ENCODE measurements at places on chromosomes 12 and 14.

DNA sequence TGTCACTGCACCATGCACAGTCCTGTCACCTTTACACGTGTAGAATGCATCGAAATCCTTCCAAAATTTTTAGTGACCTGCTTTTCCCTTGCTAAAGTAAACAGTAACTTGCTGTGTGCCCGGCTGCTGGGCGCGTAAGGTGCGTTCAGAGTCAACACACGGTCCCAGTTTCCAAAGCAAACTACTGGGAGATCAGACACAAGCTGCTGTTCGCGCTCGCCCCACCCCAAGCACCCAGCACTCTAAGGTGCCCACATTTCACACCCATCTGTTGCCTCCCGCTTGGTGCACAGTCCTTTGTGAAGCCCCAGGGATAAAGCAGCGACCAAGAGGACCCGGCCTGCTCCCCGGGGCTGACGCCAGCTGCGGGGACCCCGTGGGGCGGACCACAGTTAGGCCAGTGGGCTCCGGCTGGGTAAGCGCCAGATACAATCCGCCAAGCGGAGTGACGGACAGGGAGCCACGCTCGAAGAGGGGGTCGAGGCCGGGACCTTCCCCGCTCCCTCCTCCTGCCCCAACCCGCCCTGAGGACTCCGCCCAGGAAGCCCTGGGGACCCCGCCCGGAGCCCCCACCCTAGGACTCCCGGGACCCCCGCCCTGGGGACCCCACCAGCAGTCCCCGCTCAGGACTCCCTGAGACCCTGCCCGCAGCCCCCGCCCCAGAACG, 633 bp downstream of the STX2 start:
- DNase-seq, result peak; percentile 82

- peak; percentile 35 for DNase-seq
Observed at GRCh38 chr12:113466454-113467141, 5.1 kb downstream of the LHX5 start.

- no peak for DNase-seq
Observed at GRCh38 chr14:52660325-52660724, 35.0 kb downstream of the ERO1A start.

DNA sequence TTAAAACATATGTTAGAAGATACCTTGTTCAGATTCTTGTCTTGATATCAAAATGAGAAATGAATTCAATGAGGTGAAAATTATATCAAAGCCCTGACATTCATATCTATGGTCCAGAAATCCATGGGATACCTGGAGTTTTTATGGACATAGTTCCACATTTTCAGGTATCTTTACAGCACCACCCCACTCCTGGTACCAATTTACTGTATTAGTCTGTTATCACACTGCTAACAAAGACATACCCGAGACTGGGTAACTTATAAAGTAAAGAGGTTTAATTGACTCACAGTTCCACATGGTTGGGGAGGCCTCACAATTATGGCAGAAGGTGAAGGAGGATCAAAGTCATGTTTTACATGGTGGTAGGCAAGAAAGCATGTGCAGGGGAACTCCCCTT, 361.5 kb downstream of the PRKD1 start:
- DNase-seq, result no peak

DNA sequence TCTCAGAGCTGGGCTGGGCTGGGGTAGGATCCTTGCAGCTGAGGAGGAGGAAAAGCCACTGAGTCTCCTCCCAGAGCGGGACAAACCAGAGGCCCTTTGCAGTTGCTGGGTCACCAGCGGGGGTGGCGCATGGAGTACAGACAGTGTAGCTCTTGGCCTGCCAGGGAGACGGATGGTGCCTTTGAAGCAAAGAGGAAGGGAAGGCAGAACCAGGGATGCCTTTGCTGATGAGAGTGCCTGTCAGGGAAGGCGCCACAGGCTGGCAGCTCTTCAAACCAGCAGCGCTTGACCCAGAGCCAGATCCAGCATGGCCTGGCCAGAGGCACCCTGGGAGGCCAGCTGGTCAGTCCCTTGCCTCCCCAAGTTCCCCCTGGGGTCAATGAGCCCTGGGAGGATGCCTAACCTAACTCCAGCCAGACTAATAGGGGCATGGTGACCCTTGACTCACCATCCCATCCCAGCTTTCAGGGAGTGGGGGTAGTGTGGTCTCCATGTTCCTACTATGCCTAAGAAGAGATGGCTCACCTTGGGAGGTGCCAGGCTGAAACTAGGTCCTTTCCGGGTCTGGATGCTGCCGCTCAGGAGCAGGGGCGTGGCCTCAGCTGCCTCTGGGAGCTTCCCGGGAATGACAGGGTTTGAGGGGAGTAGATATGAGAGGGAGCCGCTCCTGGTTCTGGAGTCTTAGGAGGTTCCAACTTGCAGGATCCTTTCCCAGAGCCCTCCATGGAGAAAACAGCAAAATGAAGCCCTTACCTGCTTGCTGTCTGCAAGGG, 19.8 kb downstream of the VASH1 start:
- no peak for DNase-seq

- DNase-seq, result peak; percentile 5
Observed at GRCh38 chr14:104770851-104771272, 17.9 kb downstream of the SIVA1 start.

DNA sequence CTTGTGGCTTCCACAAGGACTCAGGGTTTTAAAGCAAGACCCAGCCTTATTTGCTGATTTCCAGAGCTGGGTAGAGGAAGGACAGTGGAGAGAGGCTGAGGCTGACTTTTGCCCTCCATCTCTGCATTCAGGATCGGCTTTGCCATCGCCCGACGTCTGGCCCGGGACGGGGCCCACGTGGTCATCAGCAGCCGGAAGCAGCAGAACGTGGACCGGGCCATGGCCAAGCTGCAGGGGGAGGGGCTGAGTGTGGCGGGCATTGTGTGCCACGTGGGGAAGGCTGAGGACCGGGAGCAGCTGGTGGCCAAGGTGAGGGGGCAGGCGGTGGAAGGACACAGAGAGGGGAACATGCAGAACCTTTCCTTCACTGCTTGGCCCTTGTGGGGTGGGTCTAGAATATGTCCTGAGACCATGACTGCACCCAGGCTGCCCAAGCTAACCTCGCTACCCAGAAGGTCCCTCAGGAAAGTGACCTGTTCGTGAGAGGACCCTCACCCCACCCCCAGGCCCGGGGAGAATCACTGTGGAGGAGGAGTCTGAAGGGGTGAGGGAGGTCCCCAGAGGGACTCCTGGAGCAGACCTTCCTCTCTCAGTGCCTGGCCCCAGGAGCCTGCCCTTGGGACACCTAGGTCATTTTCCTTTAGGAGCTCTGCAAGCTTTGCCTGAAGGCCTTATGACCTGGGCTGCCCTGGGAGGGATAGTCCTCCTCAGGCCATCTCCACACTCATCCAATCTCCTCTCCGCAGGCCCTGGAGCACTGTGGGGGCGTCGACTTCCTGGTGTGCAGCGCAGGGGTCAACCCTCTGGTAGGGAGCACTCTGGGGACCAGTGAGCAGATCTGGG, 3.1 kb downstream of the DHRS2 start:
- no peak for DNase-seq

GRCh38 chr12:109775172-109775881, 57.9 kb downstream of the TRPV4 start:
- peak; percentile 90 for DNase-seq

GRCh38 chr12:27566159-27566558, 42.2 kb downstream of the PPFIBP1 start:
- DNase-seq, result no peak

DNA sequence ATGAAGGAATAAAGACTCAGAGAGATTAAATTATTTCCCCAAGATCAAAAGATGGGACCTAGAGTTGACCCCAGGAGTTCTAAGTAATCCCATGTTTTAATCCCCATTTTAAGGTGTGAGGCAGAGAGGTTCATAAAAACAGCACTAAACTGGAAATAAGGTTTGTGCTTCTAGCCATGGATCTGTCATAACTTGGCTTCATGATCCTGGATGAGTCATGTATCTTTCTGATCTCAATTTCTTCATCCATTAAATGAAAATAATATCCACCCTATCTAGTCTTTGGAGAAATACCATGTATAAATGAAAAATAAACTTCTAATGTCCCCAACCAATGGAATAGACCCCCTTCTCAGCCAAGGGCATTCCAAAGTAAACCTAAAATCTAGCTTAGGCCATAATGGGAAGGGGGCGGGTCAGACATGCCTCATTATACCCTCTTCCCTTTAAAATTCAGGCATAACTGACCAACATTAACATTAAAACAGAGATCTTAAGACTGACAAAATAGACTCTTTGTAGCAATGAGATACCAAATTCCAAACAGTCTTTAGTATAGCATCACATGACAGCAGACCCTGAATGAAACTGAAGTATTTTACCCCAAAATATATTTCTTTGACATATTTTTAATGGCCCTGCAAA, 47.8 kb downstream of the SLC41A2 start:
- DNase-seq, result no peak

DNA sequence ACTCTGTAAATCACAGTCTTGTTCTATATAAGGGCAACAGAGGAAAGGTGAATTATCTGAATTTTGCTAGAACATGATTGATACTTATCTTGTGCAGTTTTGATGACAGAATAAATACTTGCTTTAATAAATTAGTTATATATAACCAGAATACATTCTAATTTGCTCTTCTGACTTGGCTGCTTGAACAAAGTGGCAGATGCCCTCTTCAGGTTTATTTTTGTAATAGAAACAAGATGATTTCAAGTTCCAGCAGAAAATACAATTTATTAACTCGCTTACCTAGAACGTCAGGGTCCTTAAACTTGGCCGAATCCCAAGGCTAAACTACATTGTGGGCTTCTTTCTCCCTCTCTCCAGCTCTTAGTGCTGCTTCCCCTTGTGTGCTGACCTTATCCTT, 57.6 kb upstream of the SSTR1 start:
- DNase-seq, result no peak

- no peak for DNase-seq
Observed at GRCh38 chr14:103562179-103562428, 353 bp downstream of the BAG5 start.

DNA sequence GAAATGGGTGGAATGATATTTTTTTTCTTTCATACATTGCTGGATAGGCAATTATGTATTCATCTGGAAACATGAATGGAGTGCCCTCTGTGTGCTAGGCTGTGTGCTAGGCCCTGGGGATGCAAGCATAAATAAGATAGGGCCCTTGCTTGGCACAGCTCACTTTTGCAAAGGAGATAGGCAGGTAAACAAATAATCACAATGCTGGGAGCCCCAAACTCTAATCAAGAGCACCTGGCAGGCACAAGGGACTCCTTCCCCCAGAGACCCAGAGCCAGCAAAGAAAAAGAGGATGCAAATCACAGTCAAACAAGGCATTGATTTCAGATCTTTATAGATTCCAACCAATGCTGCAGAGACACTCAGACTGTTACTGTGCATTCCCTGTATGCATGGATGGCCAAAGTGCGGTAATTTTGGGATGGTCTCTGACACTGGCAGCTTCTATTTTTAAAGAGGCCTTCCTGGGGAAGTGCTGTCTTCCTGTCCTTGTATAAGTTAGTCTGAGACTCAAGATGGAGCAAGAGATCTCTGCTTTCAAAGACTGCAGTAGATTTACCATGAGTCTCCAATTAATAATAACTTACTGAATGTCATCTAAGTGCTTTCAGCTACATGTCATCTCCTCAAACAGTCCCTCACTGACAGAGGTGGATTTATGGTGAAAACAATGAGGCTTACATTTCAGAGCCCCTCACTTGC, 45.1 kb upstream of the CPM start:
- DNase-seq, result no peak

GRCh38 chr12:124032265-124032886, 59.4 kb downstream of the ZNF664 start:
- peak; percentile 88 for DNase-seq

- DNase-seq, result peak; percentile 64
Observed at GRCh38 chr12:106840243-106840642, 65.8 kb downstream of the RIC8B start.

GRCh38 chr12:28966046-28966780, 182.9 kb upstream of the FAR2 start:
- DNase-seq, result no peak

- DNase-seq, result no peak
Observed at GRCh38 chr12:931060-931459, 18.4 kb downstream of the RAD52 start.

DNA sequence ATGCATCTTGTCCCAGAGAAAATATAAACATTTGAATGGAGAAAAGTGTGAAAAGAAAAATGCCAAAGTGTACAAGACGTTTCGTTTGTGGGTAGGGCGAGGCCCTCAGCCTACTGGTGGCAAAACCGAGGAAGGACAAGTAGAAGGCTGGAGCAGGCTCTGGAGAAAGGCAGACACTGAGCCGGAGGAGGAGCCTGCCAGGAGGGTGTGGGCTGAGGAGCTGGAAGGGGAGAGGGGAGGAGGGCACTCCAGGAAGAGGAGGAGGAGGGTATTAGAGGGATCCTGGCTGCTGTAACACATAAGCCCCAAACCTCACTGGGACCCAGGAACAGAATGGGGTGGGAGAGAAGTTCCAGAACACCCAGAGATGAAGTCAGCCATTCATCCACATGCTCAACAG, 47.7 kb downstream of the CLMN start:
- DNase-seq, result no peak

DNA sequence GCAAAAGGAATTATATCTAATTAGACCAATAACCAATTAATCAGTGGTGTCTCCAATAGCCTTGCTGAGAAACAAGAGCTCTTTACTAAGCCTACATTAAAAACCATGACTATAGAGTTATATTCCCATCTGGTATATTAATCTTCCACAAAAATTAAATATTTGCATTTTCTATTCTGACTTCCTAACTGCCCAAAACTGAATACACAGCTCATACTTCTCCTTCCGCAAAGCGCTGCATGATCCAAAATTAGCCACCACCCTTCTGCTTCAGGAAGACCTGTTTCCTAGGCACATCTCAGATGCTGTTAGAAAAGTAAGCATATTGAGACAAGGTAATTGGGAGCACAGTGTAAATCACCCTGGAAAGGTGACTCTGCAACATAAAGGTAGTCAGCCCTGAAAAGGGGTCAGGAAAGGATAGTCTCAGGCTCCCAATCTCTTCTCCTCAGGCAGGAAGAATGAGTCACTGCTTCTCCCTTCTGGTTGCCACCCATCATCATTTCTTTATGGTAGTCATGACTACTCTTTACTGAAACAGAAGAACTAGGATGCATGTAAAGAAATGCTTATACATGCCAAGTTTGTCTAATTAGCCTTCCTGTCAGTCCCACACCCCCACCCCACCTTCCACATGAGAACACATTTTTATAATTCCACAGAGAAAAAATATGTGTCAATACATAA, 54.3 kb downstream of the PLCZ1 start:
- no peak for DNase-seq

GRCh38 chr12:9756170-9756569, 4.5 kb downstream of the CD69 start:
- DNase-seq, result no peak

GRCh38 chr14:99226687-99227086, 45.3 kb downstream of the BCL11B start:
- DNase-seq, result no peak

DNA sequence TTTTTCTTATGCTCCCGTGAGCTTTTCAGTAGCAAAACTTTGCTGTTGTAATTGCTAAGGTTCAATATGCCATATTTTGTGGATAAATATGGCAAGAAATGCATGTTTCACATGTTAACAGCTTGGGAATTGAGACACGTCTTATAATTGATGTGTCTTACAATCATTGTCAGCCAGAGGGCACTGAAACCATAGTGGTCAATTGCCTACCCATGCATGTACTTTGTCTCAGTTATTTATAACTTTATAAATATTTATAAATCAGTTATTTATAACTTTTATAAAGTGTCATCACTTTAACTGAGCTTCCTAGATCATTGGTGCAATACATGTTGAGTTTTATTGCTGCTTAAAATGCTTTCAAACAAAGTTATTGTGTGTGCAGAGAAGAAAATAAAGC, 82.0 kb downstream of the CATSPERB start:
- peak; percentile 26 for DNase-seq
